ENCODE measurements at places on chromosomes 13 and 19. TPM values are rescaled to one million over a fixed set of nuclear protein-coding genes. Genes with fewer than 3 reads are reported as not detected.

Gene LILRA1
- polyA plus RNA-seq, result not detected

Gene FXYD3
- polyA plus RNA-seq, result not detected

Gene RXFP2
- not detected for polyA plus RNA-seq

Gene FCER2
- 0.33 TPM for polyA plus RNA-seq

Gene DKKL1
- 0.30 TPM for polyA plus RNA-seq

Gene SIGLECL1
- not detected for polyA plus RNA-seq

All from GM23248 (cell line).